ENCODE measurements at places on chromosomes 11 and 22.
A peak's percentile ranks its signal among the peaks of the same experiment; 100 is the strongest.

GRCh38 chr11:125202362-125202880, 37.9 kb downstream of the PKNOX2 start:
- no peak for DNase-seq

- DNase-seq, result no peak
These were observed 26.0 kb downstream of the RPUSD4 start for GRCh38 chr11:126185259-126186024.

DNA sequence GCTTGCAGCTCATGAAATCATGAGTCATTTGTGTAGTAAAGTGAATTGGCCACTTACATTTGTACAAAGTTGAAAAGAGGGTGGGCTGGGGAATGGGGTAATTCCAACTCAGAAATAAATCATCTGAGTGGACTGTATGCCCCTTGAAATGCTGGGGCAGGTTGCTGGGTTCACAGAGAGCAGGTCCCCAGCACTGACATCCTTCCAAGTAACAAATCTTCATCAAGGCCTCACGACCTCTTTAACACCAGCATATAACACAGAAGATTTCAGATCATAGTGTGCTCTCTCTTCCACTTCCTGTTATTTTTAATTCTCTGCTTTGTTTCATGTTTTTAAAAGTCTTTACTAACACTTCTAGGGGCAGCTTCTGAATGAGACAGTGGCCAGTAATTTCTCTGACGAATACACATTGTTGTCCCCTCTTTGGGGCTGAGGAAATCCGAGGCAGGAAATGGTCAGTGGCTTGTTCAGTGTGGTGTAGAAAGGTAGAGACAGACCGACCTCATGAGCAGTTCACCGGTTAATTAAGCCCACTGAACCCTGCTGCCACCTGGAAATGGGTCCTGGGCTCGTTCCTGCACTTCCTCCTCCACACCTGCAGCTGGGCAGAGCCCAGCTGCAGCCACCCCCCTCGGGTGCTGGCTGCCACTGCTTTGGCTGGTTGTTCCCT, 127.7 kb downstream of the MAML2 start:
- peak; percentile 53 for DNase-seq

GRCh38 chr22:37303821-37304274, 21.5 kb downstream of the CYTH4 start:
- DNase-seq, result peak; percentile 85

DNA sequence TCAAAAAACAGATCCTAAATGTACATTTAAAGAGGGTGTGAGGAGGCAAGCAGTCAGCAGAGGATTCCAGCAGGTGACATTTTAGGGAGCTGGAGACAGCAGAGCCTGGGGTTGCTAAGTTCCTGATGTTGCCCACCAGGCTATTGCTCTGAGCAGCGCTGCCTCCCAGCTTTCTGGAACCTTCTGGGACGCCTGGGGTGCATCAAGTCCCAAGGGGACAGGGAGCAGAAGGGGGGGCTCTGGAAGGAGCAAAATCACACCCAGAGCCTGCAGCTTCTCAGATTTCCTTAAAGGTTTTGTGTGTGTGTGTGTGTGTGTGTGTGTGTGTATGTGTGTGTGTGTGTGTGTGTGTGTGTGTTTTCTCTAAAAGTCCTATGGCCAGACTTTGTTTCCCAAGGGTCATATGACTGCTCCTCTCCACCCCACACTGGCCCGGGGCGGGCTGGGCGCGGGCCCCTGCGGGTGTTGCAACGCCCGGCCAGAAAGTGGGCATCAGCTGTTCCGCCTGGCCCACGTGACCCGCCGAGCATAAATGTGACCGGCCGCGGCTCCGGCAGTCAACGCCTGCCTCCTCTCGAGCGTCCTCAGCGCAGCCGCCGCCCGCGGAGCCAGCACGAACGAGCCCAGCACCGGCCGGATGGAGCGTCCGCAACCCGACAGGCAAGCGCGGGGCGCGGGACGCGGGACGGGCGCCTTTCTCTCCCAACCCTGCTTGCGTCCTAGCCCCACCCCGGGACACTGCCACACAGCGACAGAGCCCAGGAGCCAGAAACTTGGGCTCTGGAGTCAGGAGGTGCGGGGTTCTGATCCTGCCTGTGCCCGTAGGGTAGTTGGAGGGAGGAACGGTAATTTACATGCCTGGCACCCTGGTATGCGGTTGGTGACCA, at the start of gene HMOX1:
Gene HMOX1 (plus strand): TSS at position 560 of the 887 bp plus-strand sequence. CDS start 78 bp downstream, at position 638.
- DNase-seq, result peak; percentile 66

GRCh38 chr11:16512198-16512898, 156.0 kb upstream of the SOX6 start:
- no peak for DNase-seq

- DNase-seq, result no peak
These were observed 104.6 kb upstream of the SORL1-AS1 start for GRCh38 chr11:121557348-121557747.

DNA sequence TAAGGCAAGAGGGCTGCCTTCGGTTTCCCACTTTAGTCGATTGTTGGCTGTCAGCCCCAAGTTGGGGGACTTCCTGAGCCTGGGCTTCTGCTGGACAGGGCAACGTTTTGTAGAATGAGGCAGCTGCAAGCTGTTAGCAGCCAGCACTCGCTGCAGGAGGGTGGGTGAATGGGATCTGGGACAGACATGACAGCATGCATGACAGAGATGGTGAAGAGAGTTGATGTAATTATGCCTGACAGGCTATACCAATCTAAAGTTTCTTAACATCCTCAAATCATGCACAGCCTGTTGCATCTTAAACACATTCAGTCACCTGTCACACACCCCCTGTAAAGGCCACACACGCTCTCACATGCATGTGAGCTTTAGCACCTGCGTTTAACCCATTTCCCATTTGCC, 49.2 kb downstream of the CWC15 start:
- no peak for DNase-seq

DNA sequence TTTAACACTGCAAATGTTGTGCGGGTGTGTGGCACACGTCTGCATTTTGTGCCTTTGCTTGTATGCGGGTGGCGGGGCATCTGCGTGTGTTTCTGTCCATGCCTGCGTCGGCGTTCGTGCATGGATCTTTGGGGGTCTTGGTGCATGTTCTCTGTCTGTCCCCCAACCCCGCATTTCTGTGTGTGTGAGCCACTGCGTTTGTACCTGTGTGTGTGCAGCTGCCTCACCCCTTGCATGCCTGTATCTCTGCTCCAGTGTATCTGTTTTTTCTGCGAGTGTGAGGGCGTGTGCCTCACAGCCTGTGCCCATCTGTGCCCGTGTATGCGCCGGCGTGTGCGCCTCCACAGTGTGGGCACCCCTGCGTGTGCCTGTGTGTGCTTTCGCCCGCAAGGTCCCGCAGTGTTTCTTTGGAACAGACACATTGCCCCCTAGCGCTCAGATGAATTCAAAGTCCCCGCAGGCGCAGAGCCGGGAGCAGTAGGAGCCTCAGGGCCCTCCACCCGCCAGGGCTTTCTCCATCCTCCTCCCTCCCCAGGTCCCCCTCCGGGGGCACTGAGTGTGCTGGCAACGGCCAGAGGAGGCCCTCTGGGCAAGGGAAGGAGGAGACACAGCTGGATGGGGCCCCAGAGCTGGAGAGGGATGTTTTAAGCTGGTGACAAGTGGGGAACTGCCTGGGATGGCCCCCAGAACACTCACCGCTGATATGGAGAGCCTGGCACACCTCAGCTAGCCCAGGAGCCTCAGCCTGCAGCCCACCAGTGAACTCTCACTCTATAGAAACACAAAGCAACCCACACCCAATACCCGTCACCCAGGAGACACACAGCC, 3.1 kb upstream of the MN1 start:
- peak; percentile 61 for DNase-seq

DNA sequence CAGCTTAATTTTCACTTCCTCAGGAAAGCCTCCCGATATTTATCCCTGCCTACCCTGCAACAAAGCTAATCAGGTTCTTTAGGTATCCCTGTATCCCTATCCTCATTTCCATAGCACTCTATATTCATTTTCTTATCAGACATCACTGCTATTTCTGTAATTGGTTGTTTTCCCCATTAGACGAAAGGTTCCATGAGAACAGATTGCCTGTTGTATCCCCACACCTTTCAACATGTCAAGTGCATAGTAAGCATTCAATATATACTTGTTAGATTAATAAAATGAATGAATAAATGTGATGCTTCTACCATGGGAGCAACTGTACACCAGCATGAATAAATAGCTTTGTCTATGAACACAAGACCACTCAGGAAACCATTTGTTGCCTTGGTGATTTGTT, 499.8 kb downstream of the DLG2 start:
- DNase-seq, result no peak

- DNase-seq, result no peak
These were observed 18.9 kb downstream of the TSPAN32 start for GRCh38 chr11:2320568-2321310.

DNA sequence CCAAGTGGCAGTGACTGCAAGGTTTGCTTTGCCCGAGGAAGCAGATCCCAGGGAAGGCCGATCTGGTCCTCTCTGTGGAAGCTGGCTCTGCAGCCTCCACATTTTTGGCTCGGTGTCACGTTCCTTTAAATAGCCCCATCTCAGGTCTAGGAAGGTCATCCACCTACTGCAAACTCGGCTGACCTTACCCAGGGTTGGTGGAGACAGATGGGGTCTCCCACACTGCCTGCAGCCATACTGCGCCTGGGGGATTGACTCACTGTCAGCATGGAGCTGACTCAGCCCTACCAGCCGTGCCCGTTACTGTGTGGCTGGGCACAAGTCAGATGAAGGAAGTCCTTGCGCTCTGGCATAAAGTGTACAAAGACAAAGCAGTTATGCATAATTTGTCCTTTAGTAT, 16.9 kb downstream of the CDPF1 start:
- no peak for DNase-seq

DNA sequence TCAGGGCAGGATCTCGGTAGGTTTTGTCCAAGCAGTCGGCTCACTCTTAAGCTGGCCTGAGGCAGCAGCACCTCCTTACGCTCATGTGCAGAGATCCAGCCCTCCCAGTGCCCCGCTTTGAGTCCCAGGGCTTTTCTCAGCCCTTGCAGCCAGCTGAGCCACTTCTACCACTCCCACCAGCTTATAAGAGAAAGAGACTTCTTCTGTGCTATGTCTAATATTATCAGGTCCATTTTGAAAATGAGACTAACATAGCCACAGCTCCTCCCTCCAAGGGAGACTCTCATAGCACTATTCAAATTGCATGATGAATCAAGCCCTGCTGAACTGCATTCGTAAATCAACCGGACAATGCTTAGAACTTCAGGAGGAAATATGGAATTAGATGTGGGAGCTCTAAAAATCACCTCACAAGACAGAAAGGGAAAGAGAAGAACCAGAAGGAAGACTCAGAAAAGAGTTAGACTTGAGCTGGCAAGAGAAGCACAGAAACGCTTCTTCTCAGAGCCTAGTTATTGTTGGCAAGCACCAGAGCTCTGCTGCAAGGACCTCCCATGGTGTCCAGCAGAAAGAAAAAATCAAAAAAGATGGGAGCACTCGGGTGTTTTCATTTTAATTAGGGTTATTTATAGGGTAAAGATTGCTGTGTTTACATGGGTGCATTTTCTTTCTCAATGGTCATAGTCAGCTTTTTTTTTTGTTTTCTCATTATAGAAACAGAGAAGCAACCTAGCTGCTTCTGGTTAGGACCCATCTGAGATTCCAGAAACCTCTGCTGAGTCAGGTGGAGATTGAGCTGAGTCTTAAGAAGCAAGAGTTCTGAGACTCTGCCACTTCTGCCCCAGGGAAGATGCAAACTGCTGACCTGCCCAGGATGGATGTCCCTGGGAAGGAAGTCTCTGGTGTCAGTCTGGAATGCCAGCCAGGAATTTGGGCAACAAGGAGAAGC, 181.4 kb downstream of the ETS1 start:
- DNase-seq, result no peak

GRCh38 chr22:45212306-45212709, 28.4 kb downstream of the KIAA0930 start:
- DNase-seq, result no peak

DNA sequence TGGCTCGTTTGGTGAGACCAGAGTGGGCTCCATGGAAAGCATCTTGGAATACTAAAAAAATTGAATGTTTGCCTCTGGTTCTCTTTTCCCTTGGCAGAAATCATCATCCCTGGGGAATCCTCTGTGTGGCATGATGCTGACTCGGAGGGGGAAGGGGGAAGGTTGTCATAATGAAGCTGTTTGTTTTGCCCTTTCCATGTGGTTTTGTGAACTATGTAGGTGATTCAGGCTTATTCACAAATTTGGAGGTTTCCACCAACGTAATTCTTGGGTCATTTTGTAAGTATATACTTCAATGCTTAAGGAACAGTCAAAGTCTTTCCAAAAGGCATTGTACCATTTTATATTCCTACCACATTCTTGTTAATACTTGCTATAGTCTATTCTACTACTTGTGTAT, 754.0 kb upstream of the FAT3 start:
- no peak for DNase-seq

GRCh38 chr11:129709801-129710398, 105.7 kb upstream of the TMEM45B start:
- no peak for DNase-seq

DNA sequence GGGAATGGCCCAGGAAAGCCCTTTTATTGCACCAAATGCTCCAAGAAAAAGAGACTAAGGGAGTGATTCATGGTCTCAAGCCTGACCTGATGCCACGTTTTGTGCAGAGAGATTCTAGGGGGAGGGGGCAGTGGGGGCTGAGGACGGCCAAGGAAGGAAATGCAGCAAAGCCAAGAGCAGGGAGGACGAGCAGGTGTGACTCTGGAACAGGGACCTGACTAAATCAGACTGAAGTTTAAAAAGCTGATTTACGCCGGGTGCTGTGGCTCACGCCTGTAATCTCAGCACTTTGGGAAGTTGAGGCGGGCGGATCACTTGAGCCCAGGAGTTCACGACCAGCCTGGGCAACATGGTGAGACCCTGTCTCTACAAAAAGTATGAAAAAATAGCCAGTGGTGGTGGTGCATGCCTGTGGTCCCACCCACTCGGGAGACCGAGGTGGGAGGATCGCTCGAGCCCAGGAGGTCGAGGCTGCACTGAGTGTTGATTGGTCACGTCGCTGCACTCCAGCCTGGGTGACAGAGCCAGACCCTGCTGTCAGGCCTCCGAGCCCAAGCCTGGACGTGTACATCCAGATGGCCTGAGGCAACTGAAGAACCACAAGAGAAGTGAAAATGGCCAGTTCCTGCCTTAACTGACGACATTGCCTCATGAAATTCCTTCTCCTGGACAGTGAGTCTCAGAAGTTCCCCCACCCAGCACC, 10.8 kb upstream of the IFITM3 start:
- DNase-seq, result no peak

DNA sequence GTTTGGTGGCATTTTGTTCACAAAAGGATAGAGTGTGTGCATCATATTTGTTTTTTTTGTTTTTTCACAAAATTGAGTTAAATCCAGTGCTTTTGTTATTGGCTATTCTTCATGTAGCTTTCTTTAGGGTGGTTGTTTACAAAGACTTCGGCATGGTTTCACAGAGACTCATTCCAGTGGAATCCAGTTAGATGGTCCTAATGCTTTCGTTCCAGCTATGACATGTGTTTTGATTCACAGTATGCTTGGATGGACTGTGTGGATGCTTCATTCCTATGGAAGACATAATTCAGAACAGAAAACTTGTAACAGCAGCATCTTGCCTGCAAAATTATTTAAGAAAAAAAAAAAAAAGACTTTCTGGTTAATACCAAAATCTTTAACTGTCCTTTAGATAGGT, 97.9 kb downstream of the PDHX start:
- DNase-seq, result no peak

DNA sequence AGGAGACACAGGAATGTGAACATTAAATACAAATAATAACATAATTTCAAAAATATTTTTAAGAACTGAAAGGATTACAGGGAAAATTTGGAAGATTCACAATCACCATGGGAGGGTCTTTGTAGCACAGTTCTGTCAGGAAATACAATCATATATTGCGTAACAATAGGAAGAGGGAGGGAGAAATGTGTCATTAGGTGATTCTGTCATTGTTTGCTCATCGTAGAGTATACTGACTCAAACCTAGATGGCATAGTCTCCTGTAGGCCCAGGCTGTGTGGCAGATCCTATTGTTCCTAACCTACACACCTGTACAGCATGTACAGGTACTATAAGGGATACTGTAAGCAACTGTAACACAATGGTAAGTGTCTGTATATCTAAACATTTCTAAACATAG, 330.4 kb downstream of the BRD1 start:
- no peak for DNase-seq
